ENCODE measurements at places on chromosomes 2 and 18.

- DNase-seq = no peak
Measured at GRCh38 chr2:236974148-236974547, 111.5 kb upstream of the COPS8 start.

DNA sequence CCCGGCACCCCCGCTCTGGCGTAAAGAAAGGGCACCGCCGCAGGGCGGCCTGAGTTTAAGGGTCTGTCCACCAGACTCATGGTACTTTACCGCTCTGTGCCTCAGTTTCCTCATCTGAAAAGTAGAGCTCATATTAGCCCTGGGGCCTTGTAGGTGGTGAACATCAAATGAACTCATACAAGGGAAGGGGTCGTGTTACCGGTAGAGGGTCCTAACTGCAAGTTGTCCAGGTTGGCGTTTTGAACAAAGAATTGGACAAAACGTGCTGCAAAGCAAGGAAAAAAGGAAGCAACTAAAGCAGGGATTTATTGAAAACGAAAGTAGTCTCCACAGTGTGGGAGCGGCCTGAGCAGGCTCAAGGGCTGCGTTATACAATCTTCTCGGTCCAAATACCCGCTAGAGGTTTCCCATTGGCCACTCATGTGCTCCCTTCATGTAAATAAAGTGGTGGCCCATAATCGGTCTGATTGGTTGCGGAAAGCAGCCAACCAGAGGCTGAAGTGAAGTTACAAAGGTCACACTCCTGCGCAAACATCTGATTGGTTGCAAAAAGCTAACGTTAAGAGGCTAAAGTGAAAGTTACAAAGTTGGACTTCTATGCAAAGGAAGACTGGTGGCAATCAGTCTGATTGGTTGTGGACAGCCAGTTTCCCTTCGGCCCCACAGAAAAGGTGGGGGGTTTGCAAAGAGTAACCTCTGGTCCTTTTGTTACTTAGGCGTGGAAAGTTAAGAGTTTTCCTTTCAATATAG is 80.7 kb upstream of the LDLRAD4 start:
- DNase-seq = peak; percentile 64

DNA sequence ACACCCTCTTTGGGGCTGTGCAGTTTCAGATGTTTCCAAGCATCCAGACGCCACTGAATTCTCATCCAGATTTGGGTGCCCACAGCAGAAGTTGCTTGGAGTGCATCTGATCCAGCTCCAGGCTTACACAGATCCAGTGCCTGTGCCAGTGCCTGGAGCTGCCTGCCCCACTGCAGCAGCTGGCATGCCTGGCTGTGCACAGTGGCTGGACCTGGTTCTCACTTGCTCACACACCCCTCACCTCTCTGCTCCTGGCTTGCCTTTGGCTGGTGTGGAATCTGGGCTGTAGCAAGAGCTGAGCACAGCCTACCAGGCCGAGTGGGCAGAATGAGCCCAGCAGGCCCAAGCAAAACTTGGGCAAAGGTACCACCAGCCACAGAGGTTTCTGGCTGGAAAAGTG is 137.9 kb downstream of the SPAG16 start:
- DNase-seq = no peak

DNA sequence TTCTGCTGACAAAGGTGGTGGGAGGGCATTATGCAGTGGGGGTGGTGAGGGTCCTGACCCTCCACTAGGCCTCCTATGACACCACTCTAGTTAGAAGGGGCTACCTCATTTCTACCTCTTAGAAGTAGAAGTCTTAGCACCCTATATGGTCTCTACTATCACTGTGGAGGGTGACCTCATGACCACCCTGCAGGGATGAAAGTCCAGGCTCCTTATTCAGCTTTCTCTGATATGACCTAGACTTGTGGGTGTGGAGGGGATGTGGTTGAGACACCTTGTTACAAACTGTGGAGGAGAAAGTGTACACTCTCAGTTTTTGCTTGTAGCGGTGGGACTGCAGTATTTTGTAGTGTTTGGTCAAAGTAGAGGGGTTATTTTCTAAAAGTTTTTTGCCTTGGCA is 18.6 kb downstream of the TMEM182 start:
- DNase-seq = no peak

DNA sequence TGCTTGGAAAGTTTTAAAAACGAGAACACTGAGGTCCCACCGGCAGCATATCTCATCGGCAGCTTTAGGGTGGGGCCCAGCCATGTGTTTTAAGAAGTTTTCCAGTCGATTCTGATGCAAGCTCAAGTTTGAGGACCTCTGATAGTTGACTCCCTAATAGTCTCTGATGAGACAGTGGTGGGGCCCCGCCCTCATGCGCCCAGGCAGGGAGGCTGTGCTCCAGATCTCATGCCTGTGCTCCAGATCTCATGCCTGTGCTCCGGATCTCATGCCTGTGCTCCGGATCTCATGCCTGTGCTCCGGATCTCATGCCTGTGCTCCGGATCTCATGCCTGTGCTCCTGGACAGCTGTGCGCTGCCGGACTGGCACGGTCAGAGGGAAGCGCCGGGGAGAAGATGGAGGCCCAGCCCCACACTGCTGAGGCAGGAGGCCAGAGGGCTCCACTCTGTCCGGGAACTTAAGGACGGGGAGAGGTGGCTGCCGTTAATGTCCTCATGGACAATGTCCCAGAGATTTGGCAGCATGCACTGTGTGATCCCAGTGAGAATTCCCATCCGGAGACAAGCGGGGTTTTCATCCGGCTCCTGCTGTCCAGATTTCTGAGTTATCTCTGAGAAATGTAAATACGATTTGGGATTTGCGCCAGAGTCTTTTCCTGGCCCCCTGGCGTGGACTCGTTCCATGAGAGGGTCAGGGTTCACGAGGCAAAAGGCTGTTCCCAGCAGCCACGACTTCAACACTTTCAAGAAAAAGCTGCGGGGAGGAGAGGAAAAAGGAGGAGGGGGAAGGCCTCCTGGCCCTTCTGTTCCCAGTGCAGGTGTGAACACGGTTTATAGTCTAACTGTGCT is 9.4 kb upstream of the COLEC11 start:
- DNase-seq = no peak

DNA sequence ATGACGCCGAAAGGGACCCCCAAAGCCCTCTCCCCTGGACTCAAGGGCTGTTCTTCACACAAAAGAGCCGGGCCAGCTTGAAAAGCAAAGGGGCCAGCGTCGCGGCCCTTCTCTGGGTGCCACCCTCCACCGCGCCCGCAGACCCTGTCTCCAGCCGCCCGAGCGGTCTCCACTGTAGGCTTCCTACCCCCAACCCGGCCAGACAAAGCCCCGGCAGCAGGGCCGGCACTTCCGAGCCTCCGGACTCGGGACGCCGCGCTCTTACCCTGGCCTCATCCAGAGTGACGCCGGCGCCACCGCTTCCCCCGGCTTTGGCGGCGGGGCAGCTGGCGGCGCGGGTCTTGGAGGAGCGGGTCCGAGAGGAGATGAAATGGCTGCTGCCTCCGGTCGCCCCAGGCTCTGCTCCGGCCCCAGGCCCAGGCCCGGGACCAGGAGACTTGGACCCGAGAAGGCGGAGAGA is 603 bp downstream of the ATAD2B start:
- DNase-seq = no peak

DNA sequence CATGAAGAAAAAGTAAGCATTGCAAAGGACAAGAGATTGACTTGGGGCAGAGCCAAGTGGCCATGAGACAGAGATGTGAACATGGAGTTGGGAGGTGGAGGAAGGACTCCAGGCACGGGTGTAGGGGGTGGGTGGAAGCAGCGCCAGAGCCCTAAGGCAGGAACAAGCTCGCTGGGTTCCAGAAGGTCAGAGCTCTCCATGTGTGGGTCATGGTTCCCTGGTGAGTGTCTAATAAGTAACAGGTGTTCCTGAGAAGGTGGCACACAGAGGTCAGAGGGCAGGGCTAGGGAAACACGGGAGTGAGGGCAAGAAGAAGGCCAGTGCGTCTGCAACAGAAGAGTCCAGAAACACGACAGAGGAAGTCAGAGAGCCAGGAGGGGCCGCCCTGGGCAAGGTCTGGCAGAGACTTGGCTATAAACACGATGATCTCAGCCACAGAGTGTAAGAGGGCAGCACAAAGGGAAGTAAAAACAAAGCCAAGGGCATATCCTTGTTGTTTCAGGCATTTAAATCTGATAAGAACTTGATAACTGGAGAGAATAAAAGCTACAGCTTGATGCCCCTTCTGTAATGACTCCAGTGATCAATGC is 260.8 kb downstream of the TGIF1 start:
- DNase-seq = no peak

GRCh38 chr18:8063733-8064132 is 496.6 kb downstream of the PTPRM start:
- DNase-seq = no peak

GRCh38 chr18:65124633-65125032 is 626.2 kb upstream of the CDH7 start:
- DNase-seq = no peak

DNA sequence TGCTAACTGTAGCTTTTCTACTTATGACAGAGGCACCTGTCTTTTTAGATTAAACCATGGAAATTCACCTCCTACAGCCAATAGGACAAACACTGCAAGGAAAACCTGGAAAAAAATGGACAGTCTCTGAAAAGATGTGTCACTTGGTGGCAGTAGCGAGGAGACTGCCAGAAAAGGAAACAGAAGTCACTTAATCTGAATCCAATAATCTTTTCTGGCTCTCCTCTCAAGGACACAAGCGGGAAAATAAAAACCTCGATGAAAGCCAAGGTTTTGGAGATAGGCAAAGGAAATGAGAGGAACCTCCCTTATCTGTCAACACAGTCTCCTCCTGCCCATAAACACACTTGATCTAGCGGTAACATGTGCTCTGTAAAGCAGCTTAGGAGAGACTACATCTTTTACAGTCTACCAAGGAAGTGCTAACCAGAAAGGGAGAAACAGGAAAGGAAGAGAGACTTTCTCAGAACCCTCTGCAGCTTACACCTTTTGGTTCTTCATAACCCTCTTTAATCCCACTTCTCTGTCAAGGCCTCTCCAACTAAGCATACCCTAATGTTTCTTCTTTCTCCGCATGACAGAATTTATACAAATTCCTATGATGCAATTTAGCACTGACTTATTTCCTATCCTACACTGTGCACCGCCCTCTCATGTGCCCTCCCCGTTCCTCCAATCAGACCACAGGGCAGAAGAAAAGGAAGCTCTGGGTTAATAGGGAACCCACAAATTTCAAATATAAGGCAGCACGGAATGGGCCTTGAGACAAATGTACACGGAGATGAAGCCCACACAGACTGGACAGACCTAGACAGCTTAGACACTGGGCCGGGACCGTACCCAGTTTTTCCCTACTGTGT is 52.8 kb downstream of the CLASP1 start:
- DNase-seq = peak; percentile 94

DNA sequence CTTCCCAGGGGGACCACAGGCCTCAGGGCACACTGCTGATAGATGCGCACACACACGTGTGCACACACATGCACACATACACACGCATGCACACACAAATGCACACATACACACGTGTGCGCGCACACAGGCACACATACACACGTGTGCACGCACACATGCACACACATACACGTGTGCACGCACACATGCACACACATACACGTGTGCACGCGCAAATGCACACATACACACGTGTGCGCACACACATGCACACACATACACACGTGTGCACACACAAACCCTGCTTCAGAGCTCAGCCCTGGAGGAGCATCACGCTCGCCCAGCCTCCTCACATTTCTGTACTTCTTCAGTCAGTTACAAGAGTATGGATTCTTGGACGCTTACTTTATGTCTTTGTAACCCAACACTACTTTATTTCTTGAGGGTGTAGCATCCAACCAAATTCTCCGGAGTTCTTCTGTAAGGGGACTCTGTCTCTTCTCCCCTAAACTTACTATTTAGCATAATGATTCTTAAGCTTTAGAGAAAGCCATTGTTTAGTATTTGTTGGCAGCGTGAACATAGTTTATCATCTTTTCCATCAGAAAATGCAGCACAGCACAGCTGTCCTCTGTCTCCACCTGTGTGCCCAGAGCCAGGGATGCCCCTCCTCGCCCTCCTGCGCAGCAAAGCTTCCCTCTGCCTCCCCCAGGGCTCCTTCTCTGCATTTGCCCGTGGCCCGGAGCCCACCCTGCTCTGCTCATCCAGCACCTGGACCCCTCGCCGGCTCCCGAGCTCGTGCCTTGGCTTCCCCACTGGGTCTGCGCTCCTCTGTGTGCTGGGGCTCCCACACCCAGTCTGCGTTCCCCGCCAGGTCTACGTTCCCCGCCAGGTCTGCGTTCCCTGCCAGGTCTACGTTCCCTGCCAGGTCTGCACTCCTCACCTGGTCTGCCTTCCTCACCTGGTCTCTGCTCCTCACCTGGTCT is 74.4 kb upstream of the CTDP1 start:
- no peak for DNase-seq

- no peak for DNase-seq
Measured at GRCh38 chr2:165911981-165912380, 41.6 kb downstream of the TTC21B start.

- no peak for DNase-seq
Measured at GRCh38 chr2:241774419-241775222, 2.0 kb upstream of the GAL3ST2 start.

DNA sequence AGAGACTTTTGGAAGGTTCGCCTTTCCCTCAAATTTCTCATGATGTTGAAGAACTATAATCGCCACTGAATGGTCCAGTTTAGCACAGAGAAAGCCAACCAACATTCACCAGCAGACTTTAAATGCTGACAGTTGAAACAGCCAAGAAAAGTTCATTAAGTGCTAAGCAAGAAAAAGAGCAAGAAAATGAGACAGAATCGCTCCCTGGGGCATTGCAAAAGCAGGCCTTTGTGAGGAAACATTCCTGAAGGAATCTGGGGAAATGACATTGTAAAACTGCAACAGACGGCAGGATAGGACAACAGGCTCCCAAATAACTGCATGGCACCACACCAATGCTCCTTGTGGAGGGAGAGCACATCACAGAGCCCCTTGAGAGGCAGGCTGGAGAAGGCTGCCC is 269.3 kb upstream of the ID2 start:
- DNase-seq = no peak

GRCh38 chr2:62527478-62528210 is 21.6 kb upstream of the TMEM17 start:
- no peak for DNase-seq

DNA sequence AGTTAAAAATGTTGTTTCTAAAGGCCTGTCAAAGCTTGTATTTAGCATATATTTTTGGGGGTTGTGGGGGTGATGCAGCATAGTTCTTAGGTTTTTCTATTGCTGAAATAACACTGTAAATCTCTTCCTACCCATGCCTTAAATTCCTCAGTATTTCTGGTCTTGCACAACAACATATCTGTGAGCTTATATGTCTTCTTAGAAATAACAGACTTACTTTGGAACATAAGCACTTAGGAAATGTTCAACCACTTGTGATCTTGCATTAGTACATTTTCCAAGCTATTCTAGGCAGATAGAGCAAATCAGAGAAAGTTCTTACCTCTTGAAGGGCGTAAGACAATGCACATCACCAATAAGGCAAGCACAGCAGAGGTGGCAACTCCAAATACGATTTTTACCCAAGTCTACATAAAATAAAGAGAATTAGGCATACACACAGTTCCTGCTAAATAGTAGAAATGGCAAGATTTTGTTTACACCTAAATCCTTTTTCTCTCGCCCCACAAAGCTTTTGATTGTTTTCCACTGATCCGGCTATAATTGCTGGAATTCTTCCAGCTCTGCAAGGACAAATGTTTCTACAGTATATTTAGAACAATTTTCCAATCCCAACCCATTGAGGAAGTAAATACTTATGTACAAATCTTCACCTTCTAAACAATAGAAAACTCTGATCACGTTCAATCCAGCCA is 512 bp downstream of the FAP start:
- no peak for DNase-seq

GRCh38 chr2:24909555-24910177 is 10.4 kb downstream of the ADCY3 start:
- DNase-seq = no peak

GRCh38 chr2:219207134-219207883 is 727 bp downstream of the ZFAND2B start:
- no peak for DNase-seq
